T-helper 1 cell (primary cell): ENCODE measurements at places on chromosomes 5 and 9.

- DNase-seq, result no peak
These were observed 935 bp upstream of the MSX2 start for GRCh38 chr5:174723315-174723978.

DNA sequence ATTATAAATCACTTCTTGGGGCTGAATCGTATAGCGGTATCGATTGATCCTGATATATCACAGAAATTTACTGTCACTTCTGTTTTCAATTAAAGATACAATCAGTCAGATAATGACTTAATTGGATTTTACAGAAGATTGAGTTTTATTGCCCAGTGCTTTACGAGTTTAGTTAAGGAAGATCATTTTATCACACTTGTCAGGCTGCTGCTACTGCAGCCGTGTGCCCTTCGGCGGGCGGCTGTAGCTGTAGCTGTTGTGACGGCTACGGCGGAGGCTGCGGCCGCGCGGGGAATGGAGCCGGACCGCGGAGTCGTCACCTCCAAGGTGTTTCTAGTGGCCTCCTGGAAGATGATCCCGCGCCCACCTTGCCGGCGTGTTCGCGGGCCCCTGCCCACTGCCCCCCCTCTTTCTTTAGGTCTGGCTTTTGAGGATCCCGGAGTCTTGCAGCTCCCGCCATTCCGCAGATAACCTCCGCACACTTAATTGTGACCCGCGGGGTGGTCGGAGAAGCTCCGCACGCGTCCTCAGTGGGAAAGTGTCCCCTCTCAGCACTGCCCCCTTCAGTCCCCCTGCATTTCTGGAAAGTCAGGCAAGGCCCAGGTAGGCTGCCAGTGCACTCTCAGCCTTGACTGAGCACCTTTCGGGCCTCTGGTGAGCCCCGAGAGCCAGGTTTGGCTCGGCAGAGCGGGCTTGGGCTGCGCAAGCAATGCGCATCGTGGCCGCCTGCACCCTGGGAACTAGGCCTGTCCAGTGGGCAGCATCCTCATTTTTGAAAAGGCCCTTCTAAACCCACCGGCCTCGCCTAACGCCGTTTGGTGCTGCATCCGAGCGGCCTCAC, 6.9 kb upstream of the DMRT3 start:
- no peak for DNase-seq

GRCh38 chr9:19101203-19101602, 1.5 kb downstream of the HAUS6 start:
- DNase-seq, result no peak

DNA sequence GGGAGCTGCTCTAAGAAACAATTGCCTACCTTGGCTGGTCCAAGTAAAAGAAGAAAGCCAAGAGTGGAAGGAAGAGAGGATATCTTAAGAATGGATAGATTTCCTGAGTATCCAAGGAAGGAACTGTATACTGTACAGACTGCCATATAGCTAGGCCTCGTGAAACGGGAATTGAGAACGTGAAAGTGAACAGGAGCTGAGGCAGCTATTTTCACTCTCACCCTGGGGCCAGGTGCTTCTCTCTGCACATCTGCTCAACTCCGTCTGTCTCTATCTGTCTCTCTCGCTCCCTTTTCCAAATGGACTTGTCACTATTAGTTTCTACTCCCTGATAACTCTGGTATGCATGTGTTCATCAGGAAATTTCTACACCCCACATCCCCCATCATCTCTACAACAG, 35.9 kb upstream of the TESK1 start:
- no peak for DNase-seq

- no peak for DNase-seq
These were observed 260.7 kb upstream of the KCNN2 start for GRCh38 chr5:114101153-114101552.

DNA sequence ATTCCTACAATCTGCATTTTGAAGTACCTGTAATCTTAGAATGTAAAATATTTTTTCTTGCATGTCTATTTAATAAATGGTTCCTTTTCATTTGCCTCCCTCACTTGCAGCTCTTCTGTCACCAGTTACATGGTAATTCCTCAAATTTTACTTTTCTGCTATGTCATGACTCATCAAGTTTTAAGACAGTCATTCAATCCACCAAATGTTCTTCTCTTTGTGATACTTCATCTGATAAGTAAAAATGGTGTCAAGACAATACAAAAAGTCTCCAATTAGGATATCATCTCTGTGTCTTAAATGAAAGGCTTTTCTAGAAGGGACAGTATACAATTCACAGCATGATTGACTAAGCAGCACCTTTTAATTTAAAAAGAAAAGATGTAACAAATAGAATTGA, 104.9 kb upstream of the FTMT start:
- no peak for DNase-seq
